ENCODE measurements at places on chromosomes 16 and 17. TPM values are rescaled to one million over a fixed set of nuclear protein-coding genes. Genes with fewer than 3 reads are reported as not detected.

Gene LDHD
- total RNA-seq: 10.2 TPM

Gene CCDC154
- total RNA-seq: 0.45 TPM

Gene ZNF624
- total RNA-seq: 3.2 TPM

Gene ZBTB4
- total RNA-seq: 72.5 TPM

DNA sequence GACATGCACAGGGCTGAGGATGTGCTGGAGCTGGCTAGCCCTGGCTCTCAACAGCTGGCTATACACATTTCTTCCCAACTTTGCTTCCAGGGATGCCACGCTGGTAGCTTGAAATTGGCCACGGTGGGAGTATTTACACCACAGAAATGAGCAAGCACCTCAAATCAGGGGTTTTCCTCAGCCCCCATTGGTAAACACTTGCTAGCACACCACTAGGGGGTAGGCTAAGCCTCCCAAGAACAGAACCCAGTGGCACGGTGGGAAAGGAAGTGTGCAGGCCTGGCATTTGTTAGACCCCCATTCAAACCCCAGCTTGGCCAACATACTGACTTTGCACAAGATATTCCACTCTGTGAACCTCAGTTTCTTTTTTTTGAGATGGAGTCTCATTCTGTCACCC, 12.9 kb downstream of the DRC3 start:
- DNase-seq: no peak

DNA sequence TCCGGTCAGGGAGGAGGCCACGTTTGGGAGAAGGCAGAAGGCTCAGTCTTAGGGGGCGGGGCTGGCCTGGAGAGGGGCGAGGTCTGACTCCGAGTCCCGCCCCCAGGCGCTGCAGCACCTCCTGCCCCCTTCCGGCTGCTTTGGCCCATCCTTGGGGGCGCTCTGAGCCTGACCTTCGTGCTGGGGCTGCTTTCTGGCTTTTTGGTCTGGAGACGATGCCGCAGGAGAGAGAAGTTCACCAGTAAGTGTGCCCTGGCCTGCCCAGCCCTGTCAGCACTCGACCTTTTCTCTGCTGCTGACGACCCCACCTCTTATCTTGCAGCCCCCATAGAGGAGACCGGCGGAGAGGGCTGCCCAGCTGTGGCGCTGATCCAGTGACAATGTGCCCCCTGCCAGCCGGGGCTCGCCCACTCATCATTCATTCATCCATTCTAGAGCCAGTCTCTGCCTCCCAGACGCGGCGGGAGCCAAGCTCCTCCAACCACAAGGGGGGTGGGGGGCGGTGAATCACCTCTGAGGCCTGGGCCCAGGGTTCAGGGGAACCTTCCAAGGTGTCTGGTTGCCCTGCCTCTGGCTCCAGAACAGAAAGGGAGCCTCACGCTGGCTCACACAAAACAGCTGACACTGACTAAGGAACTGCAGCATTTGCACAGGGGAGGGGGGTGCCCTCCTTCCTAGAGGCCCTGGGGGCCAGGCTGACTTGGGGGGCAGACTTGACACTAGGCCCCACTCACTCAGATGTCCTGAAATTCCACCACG, 1.5 kb downstream of the TNFRSF12A start:
- peak; percentile 92 for DNase-seq

DNA sequence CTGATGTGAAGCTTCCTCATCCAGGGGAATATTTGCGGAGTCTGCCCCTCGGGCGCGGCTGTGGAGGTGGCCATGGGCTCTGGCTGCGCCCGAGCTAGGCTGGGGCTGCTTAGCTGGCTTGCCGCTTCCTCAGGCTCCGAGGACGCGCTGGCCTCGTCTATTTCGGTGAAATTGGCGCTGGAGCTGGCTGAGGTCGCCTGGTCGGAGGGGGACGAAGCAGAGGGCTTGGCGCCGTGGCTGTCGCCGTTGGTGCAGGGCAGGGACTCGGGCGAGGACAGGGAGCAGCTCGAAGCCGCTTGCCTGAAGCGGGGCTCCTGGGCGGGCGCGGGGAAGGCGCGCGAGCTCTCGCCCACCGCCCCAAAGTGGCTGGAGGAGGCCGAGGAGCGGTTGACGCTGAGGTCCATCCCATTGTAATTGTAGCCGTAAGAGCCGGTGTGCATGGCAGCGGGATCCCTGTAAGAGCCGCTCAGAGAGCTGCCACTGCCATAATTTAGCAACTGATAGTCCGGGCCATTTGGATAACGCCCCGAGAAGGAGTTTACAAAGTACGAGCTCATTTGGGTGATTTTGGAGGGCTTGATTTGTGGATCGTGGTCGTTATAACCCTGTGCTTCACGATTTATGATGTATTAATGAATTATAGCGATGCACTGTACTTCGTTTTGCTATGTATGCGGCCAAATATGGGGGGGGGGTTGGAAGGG, at the start of gene HOXB5:
HOXB5 (minus strand) TSS at position 654 of the 704 bp plus-strand sequence; CDS start at position 557, 97 bp downstream.
- no peak for DNase-seq

GRCh38 chr17:13947499-13947898, 121.8 kb upstream of the COX10 start:
- no peak for DNase-seq

- DNase-seq: no peak
These were observed 46.8 kb downstream of the BRIP1 start for GRCh38 chr17:61816538-61816937.

- DNase-seq: peak; percentile 64
These were observed 11.8 kb upstream of the TMEM220 start for GRCh38 chr17:10741416-10742135.
